ENCODE measurements at places on chromosomes 6 and 20.

DNA sequence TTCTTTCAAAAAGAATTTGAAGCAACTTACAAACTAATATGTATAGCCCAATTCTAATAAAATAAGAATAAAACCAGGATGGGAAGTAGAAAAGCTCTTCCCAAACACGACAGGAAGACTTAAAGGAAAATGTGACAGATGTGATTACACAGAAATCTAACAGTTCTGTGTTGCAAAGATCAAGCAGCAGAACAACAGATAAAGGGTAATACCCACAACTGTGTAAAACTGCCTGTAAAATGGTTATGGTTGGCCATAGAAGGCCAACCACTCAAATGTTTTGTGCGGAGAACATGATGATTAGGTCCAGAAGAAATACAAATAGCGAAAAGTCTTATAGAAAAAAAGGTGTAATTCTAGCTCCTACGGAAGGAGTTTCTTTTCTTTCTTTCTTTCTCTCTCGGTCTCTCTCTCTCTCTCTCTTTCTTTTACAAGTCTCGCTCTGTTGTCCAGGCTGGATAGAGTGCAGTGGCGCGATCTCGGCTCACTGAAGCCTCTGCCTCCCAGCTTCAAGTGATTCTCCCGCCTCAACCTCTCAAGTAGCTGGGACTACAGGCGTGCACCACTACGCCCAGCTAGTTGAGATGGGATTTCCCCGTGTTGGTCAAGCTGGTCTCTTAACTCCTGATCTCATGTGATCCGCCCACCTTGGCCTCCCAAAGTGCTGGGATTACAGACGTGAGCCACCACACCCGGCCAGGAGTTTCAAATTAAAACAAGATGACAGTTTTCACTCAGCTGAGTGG lies 128.5 kb downstream of the QRSL1 start:
- no peak for DNase-seq

GRCh38 chr6:3359101-3359752 lies 97.6 kb downstream of the SLC22A23 start:
- DNase-seq = no peak

DNA sequence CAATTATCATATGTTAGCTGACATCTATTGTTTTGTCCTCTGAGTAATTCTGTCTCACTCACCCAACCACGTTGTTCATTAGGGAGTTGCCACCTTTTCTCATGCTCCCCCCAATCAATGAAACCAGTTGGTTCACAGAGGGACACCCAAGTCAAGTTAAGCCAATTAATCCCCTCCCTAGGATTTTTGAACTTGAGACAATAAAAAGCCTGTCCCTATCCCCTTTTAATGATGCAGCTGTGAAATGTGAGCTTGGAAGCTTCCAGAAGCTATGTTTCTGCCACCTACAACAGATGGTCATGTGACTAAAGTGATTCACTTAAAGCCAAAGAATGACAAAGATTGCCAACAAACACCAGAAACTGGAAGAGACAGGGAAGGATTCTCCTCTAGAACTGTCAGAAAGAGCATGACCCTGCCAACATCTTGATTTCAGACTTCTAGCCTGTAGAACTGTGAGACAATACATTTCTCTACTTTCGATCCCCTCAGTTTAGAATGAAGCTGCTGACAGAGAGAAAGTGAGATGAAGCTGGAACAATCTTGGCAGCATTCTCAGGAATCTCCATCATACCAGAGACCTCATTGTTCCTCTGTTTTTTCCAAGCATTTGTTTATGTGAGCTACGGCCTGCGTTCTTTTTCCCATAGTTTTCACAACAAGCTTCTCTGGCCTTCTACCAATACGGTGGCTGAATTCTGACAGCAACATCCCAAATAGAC lies 57.8 kb upstream of the TPD52L1 start:
- peak; percentile 42 for DNase-seq

DNA sequence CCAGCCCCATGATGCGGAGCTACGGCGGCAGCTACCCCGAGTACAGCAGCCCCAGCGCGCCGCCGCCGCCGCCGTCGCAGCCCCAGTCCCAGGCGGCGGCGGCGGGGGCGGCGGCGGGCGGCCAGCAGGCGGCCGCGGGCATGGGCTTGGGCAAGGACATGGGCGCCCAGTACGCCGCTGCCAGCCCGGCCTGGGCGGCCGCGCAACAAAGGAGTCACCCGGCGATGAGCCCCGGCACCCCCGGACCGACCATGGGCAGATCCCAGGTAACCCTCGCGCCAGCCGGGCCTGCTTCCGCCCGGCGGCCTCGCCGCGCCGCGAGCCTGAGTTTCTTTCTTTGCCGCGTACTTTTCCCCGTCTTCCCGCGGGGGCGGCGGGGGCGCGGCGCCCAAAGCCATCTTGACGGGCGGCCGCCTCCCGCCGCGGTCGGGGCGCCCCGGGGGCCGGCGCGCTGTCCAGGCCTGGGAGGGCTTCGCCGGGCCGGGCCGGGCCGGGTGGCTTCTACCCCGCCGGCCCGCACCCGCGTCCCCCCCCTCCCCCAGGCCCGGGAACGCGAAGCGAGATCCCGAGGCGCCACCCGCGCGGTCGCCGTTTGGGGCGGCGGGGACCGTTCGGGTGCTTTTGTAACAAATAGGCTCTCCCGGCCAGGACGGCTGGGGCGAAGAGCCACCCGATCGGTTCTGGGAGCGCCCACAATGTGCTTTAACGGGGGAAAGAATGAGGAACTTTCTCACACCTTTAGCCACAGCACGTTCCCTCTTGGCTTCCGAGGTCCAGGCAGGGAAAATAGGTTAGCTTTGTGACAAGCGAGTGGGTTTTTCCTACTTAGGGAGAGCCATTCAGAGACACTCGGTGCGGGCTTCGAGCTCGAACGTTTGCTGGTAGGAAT lies 2.3 kb downstream of the ARID1B start:
- no peak for DNase-seq

GRCh38 chr20:58892141-58892931 lies 39.8 kb downstream of the GNAS start:
- no peak for DNase-seq
